ENCODE measurements at places on chromosomes 6 and 20.
A peak's percentile ranks its signal among the peaks of the same experiment; 100 is the strongest.

DNA sequence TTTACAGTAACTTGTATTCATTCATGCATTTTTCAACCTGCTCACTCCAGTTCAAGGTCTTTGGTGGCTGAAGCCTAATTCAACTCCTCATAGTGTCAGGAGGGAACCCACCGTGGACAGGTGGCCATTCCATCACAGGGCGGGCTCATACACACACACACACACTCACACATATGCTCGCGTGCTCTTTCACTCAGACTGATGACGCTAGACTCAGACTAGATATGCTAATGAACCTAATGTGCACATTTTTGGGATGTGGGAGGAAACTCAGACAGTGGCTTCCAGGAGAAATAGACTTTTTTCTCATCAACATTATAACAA, 56.7 kb downstream of the TRIM27 start:
- no peak for DNase-seq

DNA sequence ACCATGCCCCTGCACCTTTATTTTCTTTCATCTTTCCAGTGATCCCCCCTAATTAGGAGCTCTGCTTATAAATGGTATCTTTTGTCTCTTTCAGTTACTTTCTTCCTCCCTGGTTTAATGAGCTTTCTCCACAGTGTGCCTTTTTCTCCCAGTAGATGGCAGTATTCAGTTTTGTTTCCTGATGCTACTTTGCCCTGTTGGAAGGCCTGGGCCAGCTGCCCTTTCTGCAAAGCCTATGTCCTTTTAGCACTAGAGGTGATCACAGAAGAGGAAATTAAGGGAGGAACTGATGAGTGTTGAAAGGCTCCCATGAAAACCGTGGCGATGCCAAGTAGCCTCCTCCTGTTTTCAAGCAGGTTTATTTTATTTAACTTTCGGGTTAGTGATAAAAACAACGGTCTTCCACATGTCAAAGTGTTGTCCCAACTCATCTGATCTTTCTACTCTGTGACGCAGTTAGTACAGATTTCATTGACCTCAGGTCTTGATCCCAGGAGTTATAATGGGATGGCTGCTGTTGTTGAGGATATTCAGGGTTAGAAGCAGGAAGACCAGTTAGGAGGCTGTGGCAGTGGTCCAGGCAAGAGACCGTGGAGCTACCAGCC, 184.2 kb upstream of the BMP2 start:
- peak; percentile 3 for DNase-seq

GRCh38 chr6:13362412-13362811, 34.1 kb upstream of the TBC1D7 start:
- DNase-seq: no peak

GRCh38 chr6:122352981-122353664, 46.3 kb upstream of the HSF2 start:
- DNase-seq: no peak

GRCh38 chr6:136160250-136160649, 89.9 kb downstream of the MTFR2 start:
- no peak for DNase-seq

- no peak for DNase-seq
These were observed 52.2 kb downstream of the REV3L start for GRCh38 chr6:111430605-111431376.

Data from substantia nigra (tissue), 51 donors.